ENCODE measurements at places on chromosomes 7 and 10.

DNA sequence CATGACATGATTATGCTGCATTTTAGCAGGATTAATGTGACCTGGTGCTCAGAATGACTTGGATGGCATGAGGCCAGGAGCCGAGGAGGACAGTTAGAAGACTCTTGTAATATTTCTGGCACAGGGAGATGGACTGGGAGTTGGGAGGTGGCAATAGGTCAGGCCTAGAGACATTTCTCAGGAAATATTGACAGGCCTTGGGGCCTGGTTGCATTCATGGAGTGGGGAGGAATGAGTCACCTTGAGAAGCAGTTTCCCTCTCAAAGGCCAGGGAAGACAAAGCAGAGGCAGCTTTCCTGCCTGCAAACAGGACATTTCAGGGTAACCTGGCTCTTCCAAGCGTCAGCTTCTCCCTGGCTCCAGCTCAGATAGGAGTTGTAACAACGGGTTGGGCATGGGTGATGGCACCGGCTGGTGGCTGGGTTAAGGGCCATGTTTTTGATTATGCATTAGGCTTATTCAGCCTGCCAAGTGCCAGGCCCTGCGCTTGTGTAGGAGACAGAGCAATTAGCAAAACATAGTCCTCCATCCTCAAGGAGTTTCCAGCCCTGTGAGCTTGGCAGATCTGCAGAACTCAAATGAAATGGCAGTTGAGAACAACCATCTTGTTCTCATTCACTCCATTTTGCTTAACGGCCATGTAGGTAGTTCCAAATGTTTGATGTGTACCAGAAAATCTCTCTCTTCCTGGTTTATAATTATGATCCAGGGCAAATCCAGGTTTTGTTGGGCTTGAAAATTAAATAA, 38.2 kb downstream of the HK1 start:
- no peak for DNase-seq

DNA sequence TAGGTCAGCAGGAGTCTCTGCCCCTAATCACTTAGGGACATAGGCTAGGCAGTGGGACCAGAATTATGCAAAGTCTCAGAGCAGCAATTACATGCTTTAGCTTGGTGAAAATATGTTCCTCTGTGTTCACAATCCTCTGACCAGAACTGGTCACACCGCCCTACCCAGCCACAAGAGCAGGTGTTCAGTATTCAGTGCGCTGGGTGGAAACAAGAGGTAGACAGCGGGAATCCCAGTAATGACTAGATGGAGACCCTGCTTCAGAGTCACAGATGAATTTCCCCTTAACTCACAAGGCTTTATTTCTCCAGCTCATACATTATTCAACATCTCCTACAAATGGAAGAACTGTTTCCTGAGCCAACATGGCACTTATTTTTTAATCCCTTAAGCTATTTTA, 763.7 kb upstream of the POM121L12 start:
- DNase-seq, result no peak

- DNase-seq, result no peak
These were observed 270.2 kb downstream of the FRMD4A start for GRCh38 chr10:14060320-14061070.

GRCh38 chr7:34058801-34059135, 153.4 kb downstream of the BMPER start:
- DNase-seq, result no peak

DNA sequence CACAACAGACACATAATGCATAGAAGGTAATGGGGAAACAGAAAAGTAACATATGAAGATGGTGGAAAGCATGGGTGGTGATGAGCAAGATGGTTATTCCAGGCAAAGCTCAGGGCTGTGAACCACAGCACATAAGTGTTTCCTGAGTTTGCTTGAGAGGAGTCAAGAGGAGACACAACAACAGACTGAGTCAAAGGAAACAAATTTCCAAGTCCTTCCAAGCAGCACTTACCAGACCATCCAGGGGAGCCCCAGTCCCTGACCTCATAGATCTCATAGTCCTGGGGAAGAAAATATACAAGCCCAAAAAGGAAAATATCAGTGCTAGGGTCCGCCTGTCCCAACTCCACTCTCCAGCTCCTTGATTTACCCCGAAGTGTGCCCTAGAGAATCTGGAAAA, 216.6 kb upstream of the FZD1 start:
- no peak for DNase-seq

DNA sequence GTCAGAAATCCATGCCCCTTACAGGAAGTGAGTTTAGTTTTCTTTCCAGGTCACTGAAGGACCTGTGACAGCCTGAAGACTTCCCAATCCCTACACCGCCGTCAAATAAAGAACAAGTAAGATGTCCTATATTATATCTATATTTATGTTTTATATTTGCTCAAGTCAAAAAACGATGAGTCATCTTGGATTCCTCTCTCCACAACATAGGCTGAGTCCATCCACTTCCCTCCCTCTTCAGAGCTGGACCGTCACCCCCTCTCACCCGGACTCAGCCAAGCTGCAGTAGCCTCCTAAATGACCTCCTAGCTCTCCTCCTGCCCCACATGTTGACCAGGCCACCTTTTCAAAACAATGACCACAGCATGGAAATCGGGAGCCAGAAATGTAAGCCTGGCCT, 53.5 kb downstream of the GLI3 start:
- no peak for DNase-seq

DNA sequence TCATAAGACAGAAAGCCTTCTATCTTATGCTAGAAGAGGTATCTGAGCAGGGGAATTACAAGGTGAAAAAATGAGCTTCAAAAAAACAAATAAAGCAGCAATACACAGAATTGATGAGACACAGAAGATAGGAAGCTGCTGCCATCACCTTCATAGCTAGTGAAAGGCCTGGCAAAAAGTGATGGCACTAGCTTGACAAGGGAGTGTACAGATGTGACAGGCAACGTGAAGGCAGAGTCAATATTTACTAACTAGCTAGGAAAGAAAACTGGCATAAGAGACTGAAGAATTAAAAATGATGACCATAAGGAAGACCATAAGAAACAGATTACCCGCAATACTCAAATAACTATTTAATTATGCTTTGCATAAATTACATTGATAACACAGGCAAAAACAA, 9.4 kb downstream of the GPR22 start:
- no peak for DNase-seq

- DNase-seq, result no peak
These were observed 152.5 kb upstream of the CHST15 start for GRCh38 chr10:124245806-124246440.

DNA sequence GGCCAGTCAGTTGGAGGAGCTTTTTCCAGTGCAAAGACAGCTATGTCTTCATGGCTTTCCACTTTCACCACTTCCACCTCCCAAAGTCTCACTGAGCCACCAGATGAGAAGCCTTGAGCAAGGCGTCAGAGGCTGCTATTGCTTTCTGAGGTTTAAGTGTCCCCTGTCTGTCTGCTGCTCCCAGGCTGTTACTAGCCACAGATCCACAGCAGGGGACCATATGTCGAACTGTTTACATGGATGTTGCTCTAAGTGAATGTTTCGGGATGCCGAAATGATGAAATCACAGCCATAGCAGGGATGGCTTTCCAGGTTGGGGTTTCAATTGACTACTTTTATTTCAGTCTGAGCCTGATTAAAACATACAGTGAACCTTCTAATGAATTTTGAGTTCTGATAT, 88.5 kb downstream of the AVL9 start:
- no peak for DNase-seq

DNA sequence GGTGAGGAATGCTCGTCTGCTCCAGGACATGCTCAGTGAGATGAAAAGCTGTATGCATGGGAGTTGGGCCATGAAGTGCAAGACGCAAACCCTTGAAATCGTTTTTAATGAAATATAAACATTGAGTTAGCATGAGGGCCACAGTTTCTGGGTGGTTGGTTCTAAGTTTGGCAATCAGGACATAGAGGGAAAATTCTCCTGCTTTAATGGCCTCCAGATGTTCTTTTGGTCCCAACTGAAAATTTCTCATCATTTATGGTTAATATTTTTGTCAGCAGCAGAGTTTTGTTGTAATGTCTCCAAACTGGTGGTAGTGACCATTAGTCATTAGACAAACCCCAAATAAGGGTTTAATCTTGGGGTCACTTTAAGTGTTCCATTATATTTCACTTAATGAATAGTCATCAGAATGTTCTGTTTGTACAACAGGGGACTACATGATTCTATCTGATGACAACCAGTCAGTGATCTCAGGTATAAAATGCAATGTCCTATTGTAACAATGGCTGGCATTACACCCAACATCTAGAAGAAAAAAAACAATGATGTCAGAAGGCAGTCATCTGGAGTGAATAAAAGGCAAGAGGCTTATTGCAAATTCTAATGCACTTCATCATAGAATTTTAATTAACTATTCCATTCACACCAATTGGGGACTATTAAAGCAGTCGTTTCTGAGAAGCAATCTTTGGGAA, 197.4 kb downstream of the JCAD start:
- no peak for DNase-seq

DNA sequence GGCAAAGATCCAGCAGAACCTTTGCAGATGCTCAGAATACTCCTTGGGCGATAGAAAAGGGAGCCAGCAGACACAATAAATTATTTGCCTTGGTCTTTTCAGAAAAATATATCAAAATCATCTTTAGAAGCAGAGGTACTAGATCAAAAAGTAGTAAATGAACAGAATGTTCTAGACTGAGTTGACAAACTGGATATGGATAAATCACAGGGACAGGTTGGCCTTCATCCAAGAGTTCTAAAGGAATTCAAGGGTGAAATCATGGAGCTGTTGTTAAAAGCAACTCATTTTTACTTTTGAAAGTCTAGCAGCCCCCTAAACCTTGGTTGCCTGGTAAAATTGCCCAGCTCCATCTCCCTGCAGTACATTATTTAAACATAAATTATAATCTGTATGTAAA, 99.1 kb downstream of the PLCE1 start:
- no peak for DNase-seq

DNA sequence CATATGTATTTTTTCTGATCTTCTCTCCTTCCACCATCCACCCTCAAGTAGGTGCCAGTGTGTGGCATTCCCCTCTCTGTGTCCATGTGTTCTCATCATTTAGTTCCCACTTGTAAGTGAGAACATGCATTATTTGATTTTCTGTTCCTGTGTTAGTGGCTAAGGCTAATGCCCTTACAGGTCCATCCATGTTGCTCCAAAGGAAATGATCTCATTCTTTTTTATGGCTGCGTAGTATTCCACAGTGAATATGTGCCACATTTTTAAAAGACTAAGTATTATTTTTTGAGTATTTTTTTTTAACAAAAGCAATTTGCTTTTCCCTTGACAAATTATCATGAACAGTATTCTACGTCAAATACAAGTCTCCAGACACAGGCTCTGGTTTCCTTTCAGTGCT, 86.4 kb upstream of the ZNF746 start:
- DNase-seq, result no peak

DNA sequence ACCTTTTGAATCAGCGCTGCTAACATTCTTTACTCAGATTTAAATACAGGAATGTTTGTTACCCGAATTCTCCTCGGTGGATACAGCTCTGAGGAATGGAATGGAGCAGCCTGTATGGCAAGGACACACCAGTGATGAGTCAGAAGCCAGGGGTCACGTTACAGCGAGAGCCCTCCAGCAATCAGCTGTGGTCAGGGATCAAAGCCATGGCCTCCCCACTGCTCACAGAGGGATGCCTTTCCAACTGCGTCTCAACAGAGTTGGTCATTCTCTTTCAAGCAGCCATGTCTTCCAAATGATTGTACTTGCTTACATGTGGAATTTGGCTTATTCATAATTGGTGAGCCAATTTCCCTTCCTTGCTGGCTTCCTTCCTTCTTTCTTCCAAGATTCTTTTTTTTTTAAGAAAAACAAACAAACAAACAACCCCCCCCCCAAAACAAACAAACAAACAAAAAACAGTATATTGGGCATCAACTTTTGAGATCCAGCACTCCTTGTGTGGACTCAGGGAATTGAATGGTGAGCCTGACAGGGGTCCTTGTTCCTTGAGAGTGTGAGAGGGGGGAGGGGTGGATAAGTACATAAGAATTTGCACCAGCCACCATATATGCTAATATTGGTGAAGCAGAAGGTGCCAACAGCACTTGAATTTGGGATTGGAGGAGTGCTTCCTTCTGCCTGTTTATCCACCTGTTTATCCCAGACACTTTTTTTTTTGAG, 100.2 kb downstream of the ATXN7L1 start:
- DNase-seq, result no peak

DNA sequence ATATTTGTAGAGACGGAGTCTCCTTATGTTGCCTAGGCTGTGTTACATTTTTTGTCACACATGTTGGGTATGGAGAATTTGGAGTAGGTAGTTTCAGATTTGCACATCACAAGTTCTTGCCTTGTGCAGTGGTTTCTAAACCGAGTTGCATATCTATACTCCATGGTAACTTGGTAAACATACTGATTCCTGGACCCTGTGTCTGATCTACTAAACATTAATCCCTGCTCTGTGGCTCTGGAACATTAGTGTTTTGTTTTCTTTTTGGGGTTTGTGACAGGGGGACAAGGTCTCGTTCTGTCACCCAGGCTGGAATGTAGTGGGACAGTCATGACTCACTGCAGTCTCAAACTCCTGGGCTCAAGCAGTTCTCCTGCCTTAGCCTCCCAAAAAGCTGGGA, 24.7 kb downstream of the AUTS2 start:
- no peak for DNase-seq

- DNase-seq, result no peak
These were observed 64.9 kb downstream of the CTTNBP2 start for GRCh38 chr7:117808341-117808757.

DNA sequence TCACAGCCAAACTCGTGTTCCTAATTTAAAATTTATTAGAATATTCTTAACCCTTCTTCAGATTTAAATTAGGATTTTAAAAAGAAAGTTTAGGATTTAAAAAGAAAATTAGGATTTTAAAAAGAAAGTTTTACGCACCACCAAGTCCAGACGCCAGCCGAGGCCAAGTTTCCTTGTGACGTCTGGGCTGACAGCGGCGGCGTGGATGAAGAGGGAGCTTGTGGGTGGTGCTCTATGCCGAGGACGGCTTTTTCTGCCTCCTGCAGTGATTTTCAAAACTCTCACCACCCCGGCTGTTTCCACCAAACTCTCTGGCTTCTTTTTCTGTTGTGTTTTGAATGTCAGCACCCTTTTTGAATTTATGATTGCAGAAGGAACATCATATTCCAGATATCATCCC, 252.9 kb downstream of the DNAJB6 start:
- no peak for DNase-seq

DNA sequence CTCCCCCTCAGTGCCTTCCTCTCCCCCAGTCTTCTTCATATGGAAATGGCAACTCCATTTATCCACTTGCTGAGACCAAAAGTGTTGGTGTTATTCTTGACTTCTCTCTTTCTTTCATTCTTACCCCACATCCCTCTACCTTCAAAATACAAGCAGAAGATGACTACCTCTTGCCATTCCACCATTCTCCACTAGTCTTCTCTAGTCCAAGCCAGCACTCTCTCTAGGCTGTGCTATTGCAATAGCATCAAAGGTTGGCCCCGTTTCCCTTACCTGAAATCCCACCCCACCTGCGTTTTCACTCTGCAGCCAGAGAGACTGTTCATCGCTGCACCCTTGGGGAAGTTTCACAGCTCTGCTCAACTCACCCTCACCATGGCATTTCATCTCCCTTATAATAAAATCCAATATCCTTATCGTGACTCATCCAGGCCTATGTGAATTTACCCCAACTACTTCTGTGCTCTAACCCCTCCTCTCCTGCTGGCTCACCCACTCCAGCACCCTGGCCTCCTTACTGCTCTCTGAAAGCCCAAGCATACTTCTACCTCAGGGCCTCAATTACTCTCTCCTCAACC, 109.1 kb downstream of the LSM5 start:
- no peak for DNase-seq

Data from stimulated activated CD4-positive, alpha-beta T cell treated with anti-CD3 and anti-CD28 coated beads, TNF-alpha, amount 100 ng/mL, for 4 hours (primary cell).